ENCODE measurements at places on chromosomes 1 and 21.
A peak's percentile ranks its signal among the peaks of the same experiment; 100 is the strongest.

- DNase-seq, result peak; percentile 54
Observed at GRCh38 chr1:218351391-218352074, 6.4 kb downstream of the TGFB2 start.

DNA sequence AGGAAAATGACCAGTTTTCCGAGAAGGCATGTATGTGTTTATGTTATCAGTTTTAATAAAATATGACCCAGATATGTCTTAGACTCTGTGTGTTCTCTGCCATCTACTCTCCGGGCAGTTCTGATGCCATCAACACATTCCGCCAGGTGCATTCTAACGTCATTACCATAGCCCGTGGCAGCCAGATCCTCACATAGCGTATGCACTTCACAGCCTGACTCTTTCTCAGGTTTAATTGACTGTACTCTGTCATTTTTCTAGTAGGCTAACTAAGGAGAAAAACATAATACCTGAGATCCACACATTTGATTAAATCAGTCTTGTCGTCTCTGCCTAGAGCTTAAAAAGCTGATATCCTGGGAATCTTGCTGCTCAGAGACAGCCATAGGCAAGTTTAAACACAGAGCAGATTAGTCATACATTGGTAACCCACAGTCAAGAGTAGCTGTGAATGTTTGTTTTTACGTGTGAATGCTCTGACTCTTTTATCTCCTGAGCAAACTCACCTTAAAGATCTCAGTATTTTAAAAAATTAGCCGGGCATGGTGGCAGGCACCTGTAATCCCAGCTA lies 175.9 kb downstream of the GREM2 start:
- DNase-seq, result no peak

- no peak for DNase-seq
Observed at GRCh38 chr1:27383039-27383605, at the start of gene CD164L2. TSS of gene CD164L2 (minus strand) at chr1:27383333. CDS start at chr1:27383239, 94 bp downstream.

GRCh38 chr1:117646007-117646811 lies 40.4 kb downstream of the TENT5C start:
- DNase-seq, result no peak

DNA sequence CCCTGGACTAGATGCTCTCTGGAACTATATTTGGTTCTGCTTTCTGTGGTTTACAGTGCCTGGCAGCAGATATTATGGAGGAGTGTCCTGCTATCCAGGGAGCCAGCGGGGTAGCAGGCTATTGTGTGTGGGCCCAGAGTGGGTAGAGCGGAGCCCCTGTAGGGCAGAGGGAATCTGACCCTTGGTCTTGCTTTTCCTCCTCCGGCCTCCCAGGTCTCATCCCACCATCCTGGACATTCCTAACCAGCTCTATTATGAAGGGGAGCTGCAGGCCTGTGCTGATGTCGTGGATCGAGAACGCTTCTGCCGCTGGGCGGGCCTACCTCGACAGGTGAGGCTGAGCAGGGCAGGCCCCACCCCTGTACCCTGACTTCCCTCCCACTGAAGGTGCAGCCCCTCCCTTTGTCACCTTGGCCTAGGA lies 9.1 kb downstream of the RHOC start:
- DNase-seq, result no peak

DNA sequence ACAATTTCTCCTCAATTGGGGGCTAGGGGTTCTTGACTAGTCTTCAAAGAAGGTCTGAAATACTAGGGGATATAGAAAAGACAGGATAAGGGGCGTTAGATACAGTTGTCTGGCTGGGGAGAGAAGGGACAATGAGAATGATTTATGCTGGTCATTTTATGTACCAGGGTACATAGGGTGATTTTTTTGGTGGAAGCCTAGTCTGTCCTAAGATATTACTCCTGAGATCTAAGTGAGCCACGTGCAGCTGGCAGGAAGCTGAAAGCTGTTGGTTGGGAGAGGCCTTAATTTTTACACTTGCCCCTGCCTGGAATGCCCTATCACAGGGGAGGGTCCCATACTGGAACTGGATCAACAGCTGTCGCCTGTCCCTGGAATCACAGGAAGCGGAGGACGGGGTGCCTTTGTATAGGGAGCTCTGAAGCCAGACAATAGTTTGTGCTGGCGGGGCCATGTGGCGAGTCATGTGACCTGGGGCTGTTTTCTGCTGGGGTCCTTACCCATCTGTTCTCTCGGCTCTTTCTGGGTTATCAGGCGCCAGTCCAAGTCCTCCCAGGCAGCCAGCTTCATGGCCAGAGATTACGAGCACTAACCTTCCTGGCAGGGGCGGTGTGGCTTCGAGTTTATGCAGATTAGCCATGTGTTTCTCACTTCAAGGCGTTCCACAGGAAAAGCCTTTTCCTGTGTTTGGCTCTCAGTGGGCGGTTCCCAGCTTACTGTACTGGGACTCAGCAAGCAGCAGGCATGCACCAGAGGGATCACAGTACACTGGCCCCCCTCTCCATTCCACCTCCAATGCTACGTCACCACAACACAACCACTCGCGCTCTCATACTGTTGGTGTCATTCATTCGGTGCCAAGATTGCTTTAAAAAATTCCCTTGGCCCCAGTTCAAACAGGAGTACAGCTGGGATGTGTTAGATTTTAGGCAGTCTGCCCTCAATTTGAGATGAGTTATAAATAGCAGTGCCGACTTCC lies 27.5 kb downstream of the ARID1A start:
- DNase-seq, result peak; percentile 97
